ENCODE measurements at places on chromosomes 6 and 20.
A peak's percentile ranks its signal among the peaks of the same experiment; 100 is the strongest.

DNA sequence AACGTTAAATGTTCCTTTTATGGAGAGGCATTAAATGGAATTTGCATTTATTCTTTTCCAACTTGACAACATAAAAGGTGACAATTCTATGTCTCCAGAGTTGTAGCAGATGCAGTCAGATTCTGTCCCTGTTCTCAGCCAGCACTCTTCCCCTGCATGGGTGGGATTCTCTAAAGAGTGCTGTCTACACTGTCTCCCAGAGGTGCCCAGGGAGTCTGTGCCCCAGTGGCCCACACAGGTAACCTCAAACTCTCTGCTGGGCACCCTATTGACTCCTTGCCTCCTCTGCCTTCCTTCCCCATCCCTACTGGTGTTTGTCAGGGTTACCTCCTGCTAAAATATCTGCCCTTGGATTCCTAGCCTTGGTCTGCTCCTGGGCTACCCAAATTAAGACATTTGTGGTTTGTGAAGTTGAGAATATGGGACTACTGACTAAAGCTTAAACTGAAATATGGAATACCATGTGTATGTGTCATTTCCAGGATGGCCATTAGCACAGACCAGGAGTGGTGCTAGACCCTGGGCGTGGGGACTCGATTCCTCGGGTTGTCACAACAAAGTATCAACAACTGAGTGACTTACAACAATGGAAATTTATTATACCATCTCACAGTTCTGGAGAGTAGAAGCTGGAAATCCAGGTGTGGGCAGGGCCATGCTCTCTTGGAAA is 284.7 kb downstream of the CDH26 start:
- DNase-seq = no peak

DNA sequence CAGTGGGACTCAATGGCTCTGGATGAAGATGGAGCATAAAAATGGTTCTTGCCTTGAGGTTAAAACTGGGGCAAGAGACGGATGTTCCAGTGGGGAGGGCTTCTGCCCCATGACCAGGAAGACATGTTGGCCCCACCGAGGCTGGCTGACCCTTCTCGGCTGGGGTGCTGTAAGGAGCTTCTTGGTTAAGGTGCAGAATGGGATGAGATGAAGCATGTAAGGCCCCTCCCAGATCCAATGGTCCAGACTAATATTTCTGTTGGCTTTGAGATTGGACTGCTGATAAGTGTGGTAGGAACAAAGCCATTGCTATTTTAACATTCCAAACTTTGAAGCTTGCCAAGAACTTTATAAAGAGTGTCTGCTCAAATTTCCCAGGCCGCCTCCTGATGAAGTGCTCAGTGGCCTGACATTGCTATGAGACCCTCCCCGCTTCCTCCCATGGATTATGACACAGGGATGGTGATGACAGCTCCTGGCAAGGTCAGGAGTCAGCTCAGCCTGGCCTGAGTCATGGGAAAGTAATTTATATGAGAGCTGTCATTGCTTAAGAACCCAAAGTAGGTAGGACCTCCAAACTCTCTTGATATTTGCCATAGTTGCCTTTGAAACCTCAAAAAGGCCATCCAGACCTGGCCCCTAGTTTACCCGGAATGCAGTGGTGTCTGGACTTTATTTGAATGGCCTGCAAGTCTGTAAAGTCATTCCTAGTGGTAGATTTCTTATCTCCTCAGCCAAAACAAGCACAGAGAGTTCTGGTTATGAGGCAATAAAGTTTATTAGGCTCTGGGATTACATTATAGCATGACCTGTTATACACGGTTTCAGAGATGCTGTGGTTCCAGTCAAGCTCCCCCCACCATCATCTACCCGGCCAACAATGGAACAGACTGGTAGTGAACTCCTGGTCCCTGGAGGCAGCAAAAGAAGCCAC is 55.2 kb downstream of the TGM2 start:
- DNase-seq = peak; percentile 41

DNA sequence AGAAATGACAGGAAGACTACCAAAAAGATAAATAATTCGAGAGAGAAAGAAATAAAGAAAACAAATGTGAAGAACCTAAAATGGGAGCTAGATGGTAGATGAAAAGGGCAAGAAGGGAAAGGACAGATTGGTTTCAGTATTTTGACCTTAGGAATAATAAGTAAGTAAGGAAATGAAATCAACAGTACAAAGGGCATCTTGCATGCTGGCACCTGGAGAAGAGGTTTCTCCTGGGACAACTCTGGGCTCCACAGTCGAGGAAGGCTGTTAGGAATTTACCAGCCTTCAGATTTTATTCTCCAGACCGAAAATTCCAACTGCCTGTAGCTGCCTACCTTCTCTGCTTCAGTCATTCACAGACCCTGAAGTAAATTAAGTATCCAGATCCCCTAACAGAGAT is 80.5 kb downstream of the SMLR1 start:
- DNase-seq = no peak

GRCh38 chr6:108801366-108801765 is 46.9 kb upstream of the ARMC2 start:
- DNase-seq = peak; percentile 31

DNA sequence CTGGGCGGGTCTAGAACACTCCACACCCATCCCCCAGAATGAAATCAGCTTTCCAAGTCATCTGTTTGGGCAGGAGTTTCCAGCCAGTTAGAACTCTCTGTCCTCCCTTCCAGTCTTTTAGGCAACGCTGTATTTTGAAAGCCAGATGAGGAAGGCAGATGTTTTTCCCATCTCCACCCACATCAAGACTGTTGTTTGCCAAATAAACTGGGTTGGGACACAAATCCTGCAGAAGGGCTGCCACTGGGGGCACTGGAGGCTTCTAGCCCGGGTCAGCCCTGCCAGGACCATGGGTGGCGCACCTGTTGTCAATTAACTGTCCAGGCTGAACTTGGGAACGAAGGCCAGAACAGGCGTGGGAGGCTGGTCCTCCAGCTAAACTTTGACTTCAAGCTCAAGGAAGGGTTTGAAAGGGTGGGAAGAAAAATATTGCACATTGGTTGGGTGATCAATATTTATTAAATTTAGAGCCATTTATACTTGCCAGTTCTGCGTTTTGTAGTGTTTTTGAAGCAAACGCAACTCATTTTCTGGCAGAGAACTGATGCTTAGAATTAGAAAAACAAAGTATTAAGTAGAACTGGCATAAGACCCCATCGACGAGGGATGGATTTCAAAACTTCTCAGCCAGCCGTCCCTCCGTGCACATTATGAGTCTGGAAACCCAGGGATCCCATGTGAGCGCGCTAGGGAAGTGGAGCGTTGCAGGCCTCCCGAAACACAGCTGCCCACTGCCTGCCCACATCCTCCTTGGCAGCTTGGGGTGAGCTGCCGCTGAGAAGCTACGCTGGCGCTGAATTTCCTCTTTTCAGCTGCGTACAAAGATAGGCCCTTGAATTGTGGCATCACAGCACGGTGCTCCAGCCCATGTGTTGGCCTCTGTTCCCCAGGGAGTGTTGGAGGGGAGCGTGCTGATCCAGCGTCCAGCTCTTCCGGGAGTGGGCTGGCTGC is 297.4 kb downstream of the QKI start:
- DNase-seq = peak; percentile 86

- DNase-seq = no peak
Measured at GRCh38 chr6:109298605-109299264, 83.5 kb downstream of the CD164 start.

- DNase-seq = no peak
Measured at GRCh38 chr6:36783603-36784375, 55.5 kb downstream of the CPNE5 start.

DNA sequence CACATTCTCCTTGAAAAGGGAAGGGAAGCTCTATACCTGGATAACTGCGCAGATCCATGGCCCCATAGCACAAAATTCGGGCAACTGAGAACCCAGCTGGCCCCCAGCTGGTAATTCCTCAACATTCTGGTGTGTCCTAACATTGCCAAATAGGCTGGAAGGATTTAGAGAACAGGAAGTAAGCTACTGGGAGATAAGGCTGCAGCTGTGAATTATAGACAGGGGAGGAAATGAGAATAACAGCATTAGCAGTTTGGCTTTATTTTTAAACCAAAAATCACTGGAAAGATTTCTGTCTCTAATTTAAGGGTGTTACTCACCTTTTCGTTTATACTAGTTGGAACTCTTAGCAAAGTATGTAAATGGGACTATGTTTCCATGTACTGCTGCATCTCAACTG is 97.2 kb downstream of the TULP4 start:
- peak; percentile 53 for DNase-seq

- no peak for DNase-seq
Measured at GRCh38 chr6:133778414-133779130, 110.3 kb upstream of the TCF21 start.

DNA sequence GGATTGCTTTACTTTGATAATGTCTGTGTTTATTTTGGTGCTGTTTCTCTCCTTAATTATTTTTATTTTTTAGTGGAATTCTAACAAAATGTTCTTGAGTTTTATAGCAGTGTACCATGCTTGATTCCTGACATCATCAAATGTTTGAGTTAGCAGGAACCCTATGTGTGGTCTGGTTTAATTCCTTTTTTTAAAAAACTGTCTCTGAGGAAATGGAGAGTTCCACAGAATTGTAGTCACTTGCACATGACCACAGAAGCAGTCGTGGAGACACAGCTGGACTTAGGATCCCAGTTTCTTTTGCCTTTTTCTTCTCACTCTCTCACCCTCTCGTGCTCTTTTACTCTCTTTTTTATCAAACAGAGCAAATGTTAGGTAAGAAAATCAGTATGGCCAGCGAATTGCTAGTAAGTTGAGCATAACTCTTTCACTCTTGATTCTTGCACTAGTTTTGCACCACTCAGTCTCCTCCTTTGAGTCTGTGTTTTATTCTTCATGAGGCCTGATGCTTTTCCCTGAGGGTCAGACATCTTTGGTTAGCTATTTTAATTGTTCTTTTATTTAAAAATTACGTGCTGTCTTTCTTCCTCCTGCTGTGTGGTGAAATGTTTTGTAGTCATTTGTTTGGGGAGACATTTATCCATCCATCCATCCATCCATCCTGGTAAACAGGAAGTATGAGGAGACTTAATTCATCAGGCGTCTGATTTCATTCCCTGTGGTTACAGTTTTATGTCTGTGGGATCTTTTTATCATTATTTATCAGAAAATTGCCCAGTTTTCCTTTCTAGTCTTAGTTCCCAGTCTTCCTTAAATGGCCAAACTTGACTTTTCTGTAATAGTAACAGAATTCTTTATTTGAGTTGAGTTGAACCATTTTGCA is 83.0 kb downstream of the SCAF8 start:
- DNase-seq = no peak

DNA sequence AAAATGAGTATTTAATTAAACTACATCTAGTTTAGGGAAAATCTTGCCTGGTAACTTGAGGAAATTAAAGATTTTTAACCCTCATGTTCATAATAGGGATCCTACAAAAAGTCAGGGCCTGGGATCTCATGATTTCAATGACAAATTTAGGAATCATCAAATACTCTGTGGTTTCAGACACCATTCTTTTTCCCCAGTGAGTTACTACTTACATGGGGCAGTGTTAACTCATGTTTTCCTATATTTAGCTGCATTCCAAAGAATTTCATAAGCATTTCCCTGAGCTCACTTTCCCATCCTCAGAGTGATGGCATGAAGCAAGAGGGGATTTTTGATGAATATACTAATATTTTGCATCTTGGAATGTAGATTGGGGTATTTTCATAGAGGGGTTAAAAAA is 321.7 kb downstream of the CENPW start:
- no peak for DNase-seq

GRCh38 chr6:55668591-55668990 is 89.6 kb upstream of the HMGCLL1 start:
- DNase-seq = no peak

DNA sequence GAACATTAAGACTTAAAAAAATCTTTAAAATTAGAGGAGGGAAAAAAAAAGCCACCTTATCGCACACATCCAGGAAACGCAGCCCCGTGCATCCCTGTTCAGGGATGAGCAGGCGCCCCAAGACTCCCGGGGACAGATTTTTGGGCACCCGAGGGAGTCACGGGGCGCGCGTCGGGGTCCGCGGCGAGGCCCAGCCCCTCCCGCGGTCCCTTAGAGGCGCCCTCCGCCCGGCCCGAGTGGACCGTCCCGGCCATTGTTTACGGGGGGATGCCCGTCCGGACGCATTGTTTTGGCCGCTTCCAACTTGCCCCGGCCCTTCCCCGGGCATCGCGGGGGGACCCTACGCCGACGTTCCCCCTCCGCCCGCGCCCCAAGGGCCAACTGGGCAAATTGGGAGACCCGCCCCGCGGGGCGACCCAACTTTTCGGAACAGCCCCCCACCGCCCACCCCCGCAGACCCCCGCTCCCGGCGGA is 610 bp downstream of the ZNF217 start:
- DNase-seq = no peak

DNA sequence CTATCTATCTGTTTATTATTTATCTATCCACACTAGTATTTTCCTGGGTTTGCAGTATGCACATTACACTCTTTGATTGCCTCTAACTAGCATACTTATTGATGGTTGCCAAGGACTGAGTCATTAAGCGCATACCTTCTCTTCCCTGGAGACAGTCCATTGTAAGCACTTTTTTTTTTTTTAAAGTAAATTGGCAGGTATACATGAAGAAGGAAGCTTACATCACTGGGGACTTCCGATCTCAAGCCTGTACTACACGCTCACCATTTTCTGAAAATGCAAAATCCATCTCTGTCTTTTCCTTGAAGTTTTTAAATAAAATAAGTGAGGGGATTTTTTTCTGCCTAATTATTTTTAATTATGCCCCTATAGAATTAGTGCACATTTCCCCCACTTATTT is 63.5 kb downstream of the HMGN3 start:
- DNase-seq = no peak

DNA sequence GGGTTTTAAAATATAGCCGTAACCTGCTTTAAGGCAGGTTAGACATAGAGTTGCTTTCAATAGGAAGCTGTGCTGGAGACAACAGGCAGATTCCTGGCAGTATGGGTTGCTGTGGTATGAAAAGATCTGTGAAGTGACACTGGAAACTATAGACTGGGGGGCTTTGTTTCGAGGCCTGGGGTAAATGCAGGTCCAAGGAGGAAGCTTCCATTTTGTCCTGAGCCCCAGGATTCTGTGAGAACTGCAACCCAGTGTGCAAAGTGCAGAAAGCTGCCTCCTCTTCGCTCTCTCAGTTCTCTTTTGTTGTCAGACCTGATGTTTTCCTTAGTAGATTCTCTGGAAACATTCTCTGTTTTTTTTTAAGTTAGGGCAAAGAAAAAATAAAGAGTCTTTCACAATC is 86.9 kb downstream of the LYRM4 start:
- no peak for DNase-seq

DNA sequence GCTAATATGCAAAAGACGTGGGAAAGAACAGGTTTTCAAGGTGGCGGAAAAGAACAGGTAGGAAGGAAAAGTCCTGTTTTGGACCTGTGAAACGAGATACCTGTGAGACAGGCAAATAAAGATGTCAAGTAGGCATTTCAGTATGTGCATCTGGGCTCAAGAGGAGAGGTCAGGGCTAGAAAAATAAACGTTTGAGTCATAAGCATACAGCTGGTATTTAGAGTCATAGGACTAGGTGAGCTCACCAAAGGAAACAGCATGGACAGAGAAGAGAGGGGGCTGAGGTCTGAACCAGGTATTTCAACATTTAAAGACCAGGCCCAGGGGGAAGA is 14.9 kb downstream of the MTFR2 start:
- no peak for DNase-seq

GRCh38 chr6:119060255-119060907 is 18.1 kb downstream of the FAM184A start:
- DNase-seq = no peak
